Right ventricle myocardium superior (tissue), 1 donor: ENCODE measurements at places on chromosomes 4 and X. TPM values are rescaled to one million over a fixed set of nuclear protein-coding genes. Genes with fewer than 3 reads are reported as not detected.

DNA sequence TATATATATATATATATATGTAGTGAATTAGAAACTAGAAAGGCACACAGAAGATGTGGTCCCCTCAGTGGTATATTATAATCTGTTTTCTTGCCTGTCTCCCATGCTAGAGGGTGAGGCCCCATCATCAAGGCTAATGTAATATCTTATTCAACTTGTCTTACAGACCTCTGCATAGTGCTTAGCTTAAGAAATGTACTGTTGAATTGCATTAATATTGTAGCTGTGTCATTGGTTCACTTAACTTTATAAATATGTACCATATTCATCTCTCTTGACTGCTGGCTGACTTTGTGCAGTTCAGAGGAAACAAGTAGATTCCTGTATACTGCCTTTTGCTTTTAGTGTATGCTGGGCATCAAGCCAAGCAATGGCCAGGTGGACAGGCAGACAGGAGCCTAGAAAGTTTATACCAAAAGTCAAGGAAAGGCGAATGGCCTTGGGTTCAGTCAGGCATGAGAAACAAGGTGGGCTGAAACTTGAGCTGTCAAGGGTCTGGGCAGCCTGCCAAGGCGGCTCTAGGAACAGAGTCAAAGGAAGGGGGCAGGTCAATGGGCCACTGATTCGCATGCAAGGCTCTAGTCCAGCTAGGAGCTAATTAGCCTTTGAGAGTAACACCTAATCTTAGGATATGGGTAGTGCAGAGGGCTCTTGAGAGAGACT is 78.8 kb upstream of the LEF1 start:
- no peak for DNase-seq

- peak; percentile 71 for DNase-seq
Observed at GRCh38 chrX:153662266-153662665, 11.3 kb downstream of the PNCK start.

Gene HS3ST1
- total RNA-seq, result 1.2 TPM

DNA sequence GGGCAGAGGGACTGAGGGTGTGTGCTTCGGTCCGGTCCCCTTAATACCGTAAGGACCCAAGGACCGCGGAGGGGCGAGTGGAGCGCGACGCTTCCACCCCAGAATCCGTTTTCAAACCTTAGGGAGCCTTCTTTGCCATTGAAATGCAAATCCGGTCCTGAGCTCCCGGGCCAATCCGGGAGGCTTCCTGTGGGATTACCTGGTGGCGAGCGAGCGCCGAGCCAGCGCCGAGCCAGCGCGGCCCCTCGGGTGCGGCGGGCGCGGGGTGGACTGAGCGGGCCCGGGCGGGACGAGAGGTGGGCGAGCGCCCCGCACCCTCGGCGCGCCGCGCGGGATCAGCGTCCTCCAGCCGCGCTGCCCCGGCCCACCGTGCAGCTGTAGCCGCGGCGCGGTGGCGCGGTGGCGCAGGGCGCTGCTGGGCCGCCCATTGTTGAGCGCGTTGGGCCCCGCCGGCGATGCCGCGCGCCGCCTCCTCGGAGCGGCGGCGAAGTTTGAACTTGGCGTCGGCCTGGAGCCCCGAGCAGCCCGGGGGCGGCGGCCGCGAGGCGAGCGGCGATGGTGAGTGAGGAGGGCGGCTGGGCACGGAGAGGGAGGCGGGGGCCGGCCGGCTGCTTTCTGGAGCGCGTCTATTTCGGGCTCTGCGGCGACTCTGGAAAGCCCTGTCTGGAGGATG is 208.7 kb downstream of the SOWAHB start:
- DNase-seq, result peak; percentile 62

- DNase-seq, result no peak
Observed at GRCh38 chr4:58658701-58659100, 1548.5 kb upstream of the IGFBP7 start.

DNA sequence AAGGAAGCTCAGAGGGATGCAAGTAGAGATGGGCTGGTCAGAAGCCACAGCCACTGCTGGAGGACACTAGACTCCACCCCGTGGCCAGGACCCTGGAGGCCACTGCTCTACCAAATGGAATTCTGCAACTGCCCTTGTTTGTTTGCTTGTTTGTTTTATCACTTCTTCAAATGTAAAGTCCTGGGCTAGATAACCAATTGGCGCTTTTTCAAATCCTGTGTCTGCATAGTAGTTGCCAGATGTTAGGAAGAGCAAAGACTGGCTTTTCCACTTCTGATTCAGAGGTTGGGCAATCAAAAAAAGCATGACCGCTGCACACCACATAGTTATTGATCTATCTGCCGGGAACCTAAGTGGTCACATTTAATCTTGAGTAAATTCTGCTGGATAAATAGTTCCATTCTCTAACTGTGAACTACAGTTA is 255.2 kb upstream of the SFRP2 start:
- no peak for DNase-seq

Gene CHST7
- 14.2 TPM for total RNA-seq

Gene VCX3B
- not detected for total RNA-seq

- no peak for DNase-seq
Observed at GRCh38 chr4:16952462-16952871, 54.0 kb upstream of the LDB2 start.

GRCh38 chr4:126268106-126268505 is 953.4 kb downstream of the FAT4 start:
- no peak for DNase-seq

Gene RBMXL3
- not detected for total RNA-seq

GRCh38 chr4:26885912-26886274 is 25.3 kb downstream of the STIM2 start:
- no peak for DNase-seq

GRCh38 chr4:68062501-68062900 is 67.2 kb downstream of the TMPRSS11F start:
- DNase-seq, result no peak

Gene USP26
- total RNA-seq, result not detected

Gene SASH3
- total RNA-seq, result 2.2 TPM

DNA sequence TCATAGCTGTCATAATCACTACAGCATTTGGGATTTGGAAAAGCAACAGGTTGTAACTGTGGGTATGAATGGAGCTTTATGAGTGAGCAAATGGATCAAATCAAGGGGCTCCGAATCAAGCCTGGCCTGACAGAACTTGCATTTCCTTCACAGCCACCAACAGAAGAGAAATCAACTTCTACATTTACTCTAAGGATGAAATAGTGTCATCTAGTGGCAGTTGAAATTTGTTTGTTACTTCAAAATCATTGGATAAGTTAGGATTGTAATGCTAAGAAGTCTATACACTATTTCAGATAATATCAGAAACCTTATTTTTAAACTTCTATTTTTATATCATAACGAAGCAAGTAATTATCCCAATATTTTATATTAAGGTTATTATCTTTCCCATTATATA is 10.7 kb upstream of the WDR17 start:
- no peak for DNase-seq

- peak; percentile 47 for DNase-seq
Observed at GRCh38 chr4:121656269-121656641, 40.5 kb downstream of the ANXA5 start.

GRCh38 chr4:95190751-95191436 is 357.9 kb downstream of the UNC5C start:
- DNase-seq, result no peak

- DNase-seq, result no peak
Observed at GRCh38 chrX:133726211-133726630, 259.2 kb downstream of the GPC3 start.

GRCh38 chrX:112081781-112082652 is 559 bp downstream of the TRPC5 start:
- DNase-seq, result no peak

- DNase-seq, result no peak
Observed at GRCh38 chrX:17495052-17495451, 120.1 kb downstream of the NHS start.

Gene ARHGAP6
- 2.7 TPM for total RNA-seq

Gene POLA1
- total RNA-seq, result 5.9 TPM

- DNase-seq, result no peak
Observed at GRCh38 chrX:150035531-150035930, 97.2 kb upstream of the EOLA2 start.

DNA sequence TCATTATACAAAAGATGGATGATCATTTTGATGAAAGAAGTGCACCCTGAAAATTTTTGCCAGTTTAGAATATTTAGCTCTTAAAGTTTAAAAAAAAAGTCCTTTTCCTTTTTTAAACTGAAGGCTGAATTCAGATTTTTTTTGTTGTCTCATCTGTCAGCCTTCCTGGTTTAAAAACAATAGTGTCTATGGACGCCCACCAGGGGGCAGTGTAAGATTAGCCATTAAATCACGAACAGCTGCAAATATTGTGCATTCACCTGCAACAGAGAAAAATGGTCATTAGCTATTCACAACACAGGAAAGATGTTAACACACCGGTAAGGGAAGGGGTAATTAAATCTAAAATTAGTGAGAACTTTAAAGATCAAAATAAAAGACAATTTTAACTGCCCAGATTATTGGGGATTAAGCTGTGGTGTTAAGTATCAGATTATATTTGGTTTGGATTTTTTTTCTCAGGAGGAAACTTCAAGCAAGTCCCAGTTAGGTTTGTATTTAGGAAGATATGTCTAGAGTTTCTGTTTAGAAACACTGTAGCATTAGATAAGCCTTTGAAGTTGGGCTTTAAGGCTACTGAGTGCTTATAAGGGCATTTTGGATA is 4.4 kb upstream of the CXorf38 start:
- peak; percentile 42 for DNase-seq

Gene TGIF2LX
- total RNA-seq, result not detected

- DNase-seq, result no peak
Observed at GRCh38 chr4:78032446-78032845, 24.7 kb upstream of the FRAS1 start.

Gene TAPT1
- total RNA-seq, result 39.5 TPM

- DNase-seq, result no peak
Observed at GRCh38 chr4:113316879-113317278, 267.4 kb downstream of the ANK2 start.

- DNase-seq, result no peak
Observed at GRCh38 chr4:2497324-2497723, 28.4 kb downstream of the RNF4 start.

Gene GYPB
- not detected for total RNA-seq

Gene GAGE13
- not detected for total RNA-seq

- no peak for DNase-seq
Observed at GRCh38 chr4:164204434-164204833, 549.5 kb upstream of the SMIM31 start.

- no peak for DNase-seq
Observed at GRCh38 chr4:114311787-114312186, 286.8 kb upstream of the UGT8 start.
